ENCODE measurements at places on chromosomes 7 and 10.

DNA sequence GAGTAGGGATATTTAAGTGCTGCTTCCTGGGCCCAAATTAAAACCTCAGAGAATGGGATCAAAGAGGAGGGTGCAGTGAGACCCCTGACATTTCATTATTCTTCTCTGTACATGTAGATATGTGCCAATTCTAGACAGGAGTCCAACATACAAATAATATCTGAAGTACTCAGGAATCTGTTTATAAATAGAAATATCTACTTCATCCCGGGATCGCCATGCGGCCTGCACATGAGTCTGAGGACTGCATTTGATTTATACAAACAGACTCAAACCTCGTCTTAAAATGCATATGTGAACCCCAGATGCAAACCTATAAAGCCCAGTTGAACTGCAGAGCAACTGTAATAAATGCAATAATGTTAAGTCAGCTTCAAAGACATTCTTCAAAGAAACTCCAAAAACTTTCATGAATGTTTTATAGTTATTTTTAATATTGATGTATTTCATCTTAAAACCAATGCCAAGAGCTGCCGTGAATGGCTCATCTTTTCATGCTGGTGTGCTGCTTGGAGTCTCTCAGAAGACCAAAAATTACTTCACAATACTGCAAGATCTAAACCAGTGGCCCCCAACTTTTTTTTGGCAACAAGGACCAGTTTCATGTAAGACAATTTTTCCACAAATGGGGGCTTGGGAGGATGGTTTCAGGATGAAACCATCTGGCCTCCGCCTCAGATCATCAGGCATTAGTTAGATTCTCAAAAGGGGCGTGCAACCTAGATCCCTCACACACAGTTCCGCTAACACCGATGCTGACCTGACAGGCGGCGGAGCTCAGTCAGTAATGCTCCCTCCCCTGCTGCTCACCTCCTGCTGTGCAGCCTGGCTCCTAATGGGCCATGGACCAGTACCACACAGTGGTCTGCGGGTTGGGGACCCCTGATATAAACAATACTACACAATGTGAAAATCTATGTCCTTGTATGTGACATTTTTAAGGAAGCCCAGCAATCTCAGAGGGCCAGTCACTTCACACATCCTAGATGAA lies 166.9 kb downstream of the PARD3 start:
- no peak for DNase-seq

GRCh38 chr10:5038733-5039132 lies 35.1 kb upstream of the AKR1C2 start:
- DNase-seq: no peak

DNA sequence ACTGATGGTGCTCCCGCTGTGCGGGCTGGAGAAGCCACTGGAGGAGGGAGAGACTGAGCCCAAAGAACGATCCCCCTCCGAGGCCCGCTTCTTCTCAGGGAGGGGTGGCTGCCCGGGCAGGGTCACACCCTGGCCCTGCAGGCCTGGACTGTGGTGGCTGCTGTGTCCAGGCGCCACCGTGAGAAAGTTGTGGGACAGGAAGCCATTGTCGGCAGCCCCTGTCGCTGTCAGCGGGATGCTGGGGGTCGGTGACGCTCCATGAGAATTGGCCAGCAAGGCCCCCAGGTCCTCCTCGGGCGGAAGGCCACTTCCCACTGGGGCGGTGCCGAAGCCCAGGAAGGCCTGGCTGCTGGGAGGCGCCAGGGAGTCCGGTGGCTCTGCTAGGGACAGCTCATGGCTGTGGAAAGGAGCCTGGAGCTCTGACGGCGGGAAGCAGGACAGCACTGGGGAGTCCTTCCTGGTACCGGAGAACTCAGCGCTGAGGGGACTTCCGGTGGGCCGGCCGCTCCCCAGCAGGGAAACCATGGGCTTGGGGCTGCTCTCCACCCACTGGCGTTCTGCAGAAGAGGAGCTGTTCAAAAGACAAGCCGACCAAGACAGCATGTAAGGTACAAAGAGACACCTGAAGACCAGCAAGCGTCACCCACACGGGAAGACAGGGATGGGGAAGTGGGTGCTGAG lies 278.8 kb downstream of the TNS3 start:
- DNase-seq: no peak

- DNase-seq: peak; percentile 36
These were observed 20.5 kb upstream of the PITRM1 start for GRCh38 chr10:3192856-3193635.

DNA sequence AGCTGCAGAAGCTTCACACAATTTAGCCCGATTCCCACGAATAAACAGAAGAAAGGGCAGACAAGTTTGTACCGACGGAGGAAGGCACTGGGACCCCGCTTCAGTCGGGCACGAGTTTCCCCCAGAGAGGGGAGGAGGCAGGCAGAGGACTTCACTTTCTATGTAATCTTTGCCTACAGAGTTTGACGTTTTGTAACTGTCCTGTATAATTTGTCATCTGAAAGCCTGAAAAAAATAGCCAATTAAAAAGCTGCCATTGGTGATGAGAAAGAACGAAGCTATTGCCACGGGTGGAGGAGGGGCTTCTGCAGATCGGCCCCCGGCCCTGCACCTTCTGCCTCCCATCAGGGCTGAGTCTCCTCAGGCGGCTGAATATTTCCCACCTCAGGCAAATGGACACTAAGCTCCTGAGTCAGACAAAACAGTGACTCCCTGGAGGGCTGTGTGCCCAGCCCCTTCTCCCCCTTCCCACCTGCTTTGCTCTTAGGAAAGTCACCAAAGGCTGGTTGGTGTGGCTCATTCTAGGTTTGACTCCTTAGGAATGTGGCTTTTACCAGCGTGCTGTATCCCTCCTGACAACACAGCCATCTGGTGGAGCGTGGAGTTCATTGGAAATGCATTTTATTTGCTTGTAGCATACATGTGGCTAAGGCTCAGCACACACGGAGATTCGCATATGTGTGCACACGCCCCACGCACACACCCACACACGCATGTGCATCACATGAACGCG lies 117.4 kb downstream of the VIPR2 start:
- no peak for DNase-seq

DNA sequence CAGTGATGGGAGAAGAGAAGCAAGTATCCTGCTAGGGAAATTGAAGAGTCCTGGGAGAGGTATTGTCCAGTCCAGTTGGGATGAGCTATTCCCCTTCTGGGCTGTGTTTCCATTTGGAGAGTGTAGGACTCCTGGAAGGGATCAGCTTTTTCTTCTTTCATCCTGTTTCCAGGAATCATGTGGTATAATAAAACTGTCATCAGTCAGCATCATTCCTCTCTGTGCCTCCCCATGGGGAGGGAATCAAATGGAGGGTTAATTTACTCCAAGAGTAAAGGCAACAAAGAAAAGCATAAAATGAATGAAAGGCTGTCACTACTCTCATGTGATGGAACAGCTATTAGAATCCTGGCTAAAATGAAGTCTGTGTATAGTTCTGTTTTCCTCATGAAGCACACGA lies 429.9 kb downstream of the SORCS3 start:
- DNase-seq: no peak

GRCh38 chr10:113222207-113222606 lies 272.2 kb downstream of the TCF7L2 start:
- DNase-seq: no peak

DNA sequence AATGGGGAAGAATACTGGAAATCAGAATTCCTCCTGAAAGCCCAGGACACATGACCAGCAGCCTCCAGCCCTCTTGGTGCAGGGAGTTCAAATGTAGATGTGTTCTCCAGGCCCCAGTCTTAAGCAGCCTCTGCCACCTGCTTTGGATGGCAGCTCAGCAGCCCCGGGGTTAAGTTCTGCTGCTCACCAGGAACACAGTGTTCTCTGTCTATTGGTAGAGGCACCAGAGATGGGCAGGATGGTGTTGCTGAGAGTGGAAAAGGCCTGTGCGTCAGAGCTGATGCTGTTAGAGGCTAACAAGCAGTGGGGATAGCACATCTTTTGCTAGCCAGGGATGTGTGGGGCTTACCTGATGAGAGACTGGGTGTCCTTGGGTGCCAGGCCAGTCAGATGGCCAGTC lies 56.8 kb downstream of the PAX2 start:
- no peak for DNase-seq

DNA sequence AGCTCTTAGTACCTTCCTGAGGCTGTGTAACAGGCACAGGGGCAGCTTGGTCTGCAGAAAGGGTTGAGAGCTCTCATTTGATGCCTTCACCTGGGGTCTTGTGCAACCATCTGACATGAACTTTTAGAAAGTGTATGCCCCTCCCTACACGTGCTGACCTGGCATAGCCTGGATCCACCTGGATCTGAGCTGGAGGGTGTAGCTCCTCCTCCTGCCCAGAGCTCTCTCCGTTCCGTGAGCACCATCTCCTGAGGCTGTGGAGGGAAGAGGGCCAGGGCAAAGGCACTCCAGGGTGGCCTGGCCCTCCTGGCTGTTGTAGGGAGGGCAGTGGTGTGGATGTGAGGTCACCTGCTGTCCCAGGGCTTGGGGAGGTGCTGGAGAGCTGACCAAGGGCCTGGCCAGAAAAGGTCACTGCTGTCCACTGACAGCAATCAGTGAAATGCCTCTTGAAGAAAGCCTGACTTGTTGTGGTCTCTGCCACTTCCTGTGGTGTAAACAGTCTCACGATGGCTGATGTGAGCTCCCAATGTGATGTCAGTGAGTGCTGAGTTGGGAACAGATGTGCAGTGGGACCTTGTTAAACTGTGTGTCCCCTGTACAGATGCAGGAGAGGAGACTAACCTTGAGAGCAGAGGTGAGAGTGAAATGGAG lies 23.0 kb downstream of the AMZ1 start:
- DNase-seq: no peak

DNA sequence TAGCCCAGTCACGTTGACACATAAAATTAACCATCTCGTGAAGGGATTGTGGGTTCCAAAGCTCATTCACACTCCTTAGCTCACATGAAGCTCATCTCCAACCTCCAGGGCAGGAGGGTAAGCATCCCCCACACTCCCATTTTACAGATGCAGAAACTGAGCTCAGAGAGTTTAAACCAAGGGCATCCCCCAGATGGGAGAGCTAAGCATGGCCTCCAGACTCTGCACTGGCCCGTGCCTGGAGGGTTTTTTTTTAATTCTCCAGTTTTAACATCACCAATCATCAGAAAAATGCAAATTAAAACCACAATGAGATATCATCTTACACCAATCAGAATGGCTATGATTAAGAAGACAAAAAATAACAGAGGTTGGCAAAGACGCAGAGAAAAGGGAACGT lies 53.3 kb upstream of the TCF7L2 start:
- no peak for DNase-seq

DNA sequence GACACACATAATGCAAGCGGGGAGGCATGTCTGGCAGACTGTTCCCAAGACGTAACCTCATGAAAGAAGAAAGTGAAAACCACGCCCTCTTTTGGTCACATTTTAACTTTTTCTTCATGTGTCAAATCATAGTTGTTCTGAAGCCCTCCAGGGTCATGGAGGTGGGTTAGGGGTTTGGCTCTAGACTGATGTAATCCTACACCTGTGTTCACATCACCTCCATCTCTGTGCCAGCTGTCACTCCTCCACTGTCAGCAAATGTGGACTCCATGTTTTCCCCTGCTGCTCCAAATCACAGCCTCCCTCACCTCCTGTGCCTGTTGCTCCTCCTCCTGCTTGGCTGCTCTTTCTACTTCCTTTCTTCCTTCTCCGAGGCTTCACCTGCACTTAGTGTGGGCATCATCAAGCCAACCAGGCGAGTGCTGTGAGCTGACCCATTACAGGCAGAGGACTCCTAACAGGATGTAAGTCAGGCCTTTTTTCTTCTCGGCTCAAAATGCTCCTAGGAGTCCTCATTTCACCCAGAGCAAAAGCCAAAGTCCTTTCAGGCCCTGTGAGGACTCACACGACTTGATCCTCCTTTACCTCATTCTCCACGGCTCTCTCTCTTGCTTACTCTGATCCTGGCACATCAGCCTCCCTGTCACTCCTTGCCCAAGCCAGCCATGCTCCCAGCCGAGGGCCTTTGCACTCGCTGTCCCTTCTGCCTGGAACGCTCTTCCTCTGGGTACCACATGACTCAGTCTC lies 66.4 kb upstream of the IFRD1 start:
- no peak for DNase-seq

DNA sequence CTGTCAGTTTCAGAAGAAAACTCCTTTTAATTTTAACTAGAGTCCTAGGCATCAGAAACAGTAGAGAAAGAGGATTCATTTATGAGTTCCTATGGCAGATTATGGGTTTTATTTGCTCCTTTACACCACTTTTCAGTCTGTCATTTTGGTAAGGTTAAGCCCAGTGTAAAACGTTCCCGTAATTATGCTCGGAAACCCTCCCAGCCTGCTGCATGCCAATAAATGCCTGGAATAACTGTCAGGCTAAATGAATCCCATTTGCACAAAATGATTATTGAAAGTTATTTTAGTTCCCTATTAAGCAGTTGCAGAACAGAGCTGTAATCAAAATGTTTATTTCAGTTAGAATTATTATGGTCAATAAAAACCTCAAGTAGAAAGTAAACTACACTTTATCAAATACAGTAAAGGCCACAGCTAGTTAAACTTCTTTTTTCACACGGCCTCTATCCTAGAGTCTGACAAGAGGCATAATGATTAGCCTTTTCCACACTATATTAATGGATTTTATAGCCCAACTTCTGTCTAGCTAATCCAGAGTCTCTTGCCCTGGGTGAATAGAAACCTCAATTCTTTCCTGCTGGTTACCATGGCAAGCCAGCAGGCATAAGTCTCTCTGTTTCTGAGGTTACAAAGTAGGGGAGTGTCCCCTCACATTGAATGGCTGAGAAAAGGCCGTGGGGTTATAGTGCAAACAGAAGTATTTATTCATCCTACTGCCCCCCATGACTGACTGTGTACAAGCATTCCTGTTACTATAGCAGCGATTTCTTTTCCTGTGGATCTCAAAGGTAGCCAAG lies 80.8 kb upstream of the NPVF start:
- no peak for DNase-seq

- DNase-seq: no peak
These were observed 38.3 kb upstream of the TUBB8 start for GRCh38 chr10:87177-88080.

- DNase-seq: peak; percentile 8
These were observed 26.9 kb upstream of the TRIM56 start for GRCh38 chr7:101058355-101058754.

DNA sequence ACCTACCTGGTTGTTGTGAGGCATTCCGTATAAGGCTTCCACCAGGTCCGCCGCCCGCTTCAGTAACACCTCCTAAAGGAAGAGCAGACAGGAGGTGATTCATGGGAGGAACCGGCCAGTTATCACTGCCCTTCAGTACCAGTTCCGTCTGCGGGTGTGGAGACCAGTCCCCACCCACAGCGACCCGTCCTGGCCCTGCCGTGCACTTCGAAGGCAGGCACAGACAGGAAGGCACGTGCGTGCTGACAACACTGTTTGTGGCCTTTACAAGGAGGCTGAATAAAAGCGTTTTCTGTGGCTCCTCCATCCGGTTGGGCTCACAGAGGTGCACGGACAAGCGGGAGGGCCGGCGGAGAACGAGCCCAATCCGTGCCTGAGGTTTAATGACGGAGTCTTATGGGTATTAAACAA lies 120.9 kb downstream of the EBF3 start:
- no peak for DNase-seq

- DNase-seq: no peak
These were observed 127.2 kb upstream of the PPP2R2D start for GRCh38 chr10:131773370-131774343.

GRCh38 chr7:87116315-87116714 lies 35.9 kb upstream of the DMTF1 start:
- DNase-seq: no peak

Data from activated gamma-delta T cell treated with anti-CD3 and anti-CD28 coated beads, Interleukin-2, amount 50 U/mL, for 16 hours (primary cell).